Muscle of leg (tissue), 16 donors: ENCODE measurements at places on chromosomes 1 and 21.
A peak's percentile ranks its signal among the peaks of the same experiment; 100 is the strongest.

DNA sequence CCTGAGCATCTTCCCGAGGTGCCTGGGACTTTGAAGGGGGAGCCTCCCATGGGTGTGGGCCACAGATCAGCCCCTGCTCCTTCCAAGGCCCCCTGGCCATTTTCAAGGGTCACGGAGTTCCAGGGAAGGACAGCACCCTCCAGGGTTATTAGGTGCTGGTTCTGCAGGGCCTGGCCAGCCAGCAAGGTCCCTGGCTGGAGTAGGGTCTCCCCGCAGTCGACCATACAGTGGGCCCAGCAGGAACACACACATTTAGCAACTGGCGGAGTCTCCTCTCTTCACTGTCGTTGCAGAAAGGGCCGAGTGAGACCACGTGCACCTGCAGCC, 17.7 kb upstream of the SUMO3 start:
- no peak for DNase-seq

- no peak for DNase-seq
Measured at GRCh38 chr1:66381621-66382275, 152.2 kb upstream of the SGIP1 start.

GRCh38 chr1:201530741-201531531, 8.0 kb upstream of the NAV1 start:
- DNase-seq: peak; percentile 97

DNA sequence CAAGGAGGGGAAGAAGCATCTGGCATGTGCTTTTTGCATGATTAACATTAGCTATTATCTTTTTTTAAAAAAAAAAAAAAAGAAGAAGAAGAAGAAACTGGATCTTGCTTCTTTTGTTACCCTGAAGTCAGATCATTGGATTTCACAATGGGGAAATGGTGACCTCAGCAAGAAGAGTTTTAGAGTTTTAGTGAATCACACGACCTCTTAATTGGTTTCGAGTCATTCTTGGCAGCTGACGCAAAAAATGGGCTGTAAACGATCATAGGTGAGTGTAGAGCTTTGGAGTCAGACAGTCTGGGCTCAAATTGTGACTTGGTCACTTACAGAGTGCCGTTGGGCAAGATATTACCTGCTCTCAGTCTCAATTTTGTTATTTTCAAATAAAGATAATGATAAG, 33.3 kb upstream of the PGBD5 start:
- peak; percentile 36 for DNase-seq

- DNase-seq: peak; percentile 97
Measured at GRCh38 chr1:200738327-200738948, at the start of gene CAMSAP2. Gene CAMSAP2, plus strand, starts transcription at chr1:200738893. Its CDS starts 935 bp downstream, at chr1:200739828.

DNA sequence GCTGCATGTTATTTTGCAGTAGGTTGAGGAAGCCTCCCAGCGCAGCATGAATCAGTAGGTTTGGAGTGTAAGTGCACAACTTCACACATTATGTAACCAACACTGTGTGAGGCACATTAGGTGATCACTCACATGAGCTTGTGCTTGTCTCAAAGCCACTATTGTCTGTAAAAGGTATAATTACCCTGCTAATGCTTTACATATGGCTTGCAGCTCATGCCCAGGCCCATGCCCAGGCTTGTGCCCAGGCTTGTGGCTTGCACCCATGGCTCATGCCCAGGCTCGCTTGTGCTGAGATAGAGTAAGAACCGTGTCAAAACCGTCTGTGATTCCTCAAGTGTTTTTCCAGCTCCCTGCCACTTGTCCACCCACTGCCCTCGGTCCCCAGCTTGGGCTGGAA, 596.3 kb downstream of the LTN1 start:
- DNase-seq: no peak

- no peak for DNase-seq
Measured at GRCh38 chr1:84665703-84666317, 24.5 kb downstream of the SSX2IP start.

GRCh38 chr1:69284508-69284907, 283.2 kb upstream of the LRRC7 start:
- no peak for DNase-seq

DNA sequence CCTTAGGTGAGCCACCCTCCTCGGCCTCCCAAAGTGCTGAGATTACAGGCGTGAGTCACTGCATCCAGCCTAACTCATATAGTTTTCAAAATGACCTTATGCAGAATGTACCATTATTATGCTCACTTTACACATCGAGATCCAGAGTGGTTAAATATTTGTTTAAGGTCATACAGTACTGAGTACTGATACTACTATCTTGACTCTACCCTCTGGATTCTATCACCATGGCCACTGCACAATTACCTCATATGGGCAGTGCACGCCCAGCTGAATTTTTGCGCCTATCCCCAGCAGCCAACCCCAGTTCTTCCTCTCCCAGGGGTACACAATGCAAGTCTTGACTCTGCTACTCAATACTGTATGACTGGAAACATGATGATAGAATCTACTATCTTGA, 56.7 kb downstream of the EDARADD start:
- no peak for DNase-seq

GRCh38 chr1:71660411-71660810, 579.6 kb upstream of the ZRANB2 start:
- no peak for DNase-seq

DNA sequence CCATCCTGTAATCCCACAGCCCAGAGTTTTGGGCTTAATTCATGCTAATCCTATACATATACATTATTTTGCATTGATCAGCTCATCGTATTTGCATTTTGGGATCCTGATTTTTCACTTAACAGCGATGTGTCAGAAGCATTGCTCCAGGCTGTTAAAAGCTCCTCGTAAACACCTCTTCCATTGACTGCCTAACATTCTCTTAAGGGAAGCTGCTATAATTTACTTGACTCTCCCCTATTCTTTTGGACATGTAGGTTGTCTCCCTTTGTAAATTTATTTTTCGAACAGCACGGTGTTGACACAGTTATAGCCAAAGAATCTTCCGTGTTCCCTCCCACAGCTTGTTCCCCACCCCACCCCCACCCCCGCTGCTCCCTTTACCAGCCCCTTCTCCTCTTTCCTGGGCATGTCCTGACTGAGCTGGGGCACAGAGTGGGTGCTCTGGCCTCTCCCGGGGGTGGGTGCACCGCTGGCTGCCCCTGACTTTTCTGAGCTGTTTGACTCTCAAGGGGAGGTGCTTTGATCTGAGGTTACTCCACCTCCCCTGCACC, 22.8 kb downstream of the LDLRAP1 start:
- DNase-seq: no peak

GRCh38 chr1:62744611-62745577, 39.0 kb upstream of the ATG4C start:
- peak; percentile 76 for DNase-seq

- no peak for DNase-seq
Measured at GRCh38 chr1:183279835-183280234, 93.8 kb downstream of the LAMC2 start.

DNA sequence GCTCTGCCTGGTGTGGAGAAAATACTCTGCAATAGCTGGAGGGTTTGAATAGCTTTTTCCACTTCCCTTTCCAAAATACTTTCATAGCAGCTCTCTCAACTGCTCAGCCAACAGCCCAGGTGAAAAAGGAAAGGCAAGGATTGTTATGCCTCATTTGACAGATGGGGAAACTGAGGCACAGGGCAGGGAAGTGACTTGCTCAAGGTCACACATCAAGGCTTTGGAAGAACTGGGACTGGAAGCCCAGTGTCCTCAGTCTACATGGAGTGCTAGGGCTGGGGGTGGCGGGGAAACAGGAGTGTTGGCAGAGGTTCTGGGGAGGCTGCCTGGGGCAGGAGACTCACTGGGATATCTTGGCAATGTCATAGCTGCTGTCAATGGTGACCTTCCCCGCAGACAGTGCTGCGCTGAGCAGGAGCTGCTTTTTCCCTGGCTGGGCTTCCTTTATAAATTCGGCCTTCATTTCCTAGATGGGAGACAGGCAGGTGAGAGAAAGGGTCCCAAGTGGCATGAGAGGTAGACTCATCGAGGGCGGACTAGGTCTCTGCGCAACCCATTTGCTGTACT, 4.0 kb downstream of the CHI3L1 start:
- peak; percentile 32 for DNase-seq

DNA sequence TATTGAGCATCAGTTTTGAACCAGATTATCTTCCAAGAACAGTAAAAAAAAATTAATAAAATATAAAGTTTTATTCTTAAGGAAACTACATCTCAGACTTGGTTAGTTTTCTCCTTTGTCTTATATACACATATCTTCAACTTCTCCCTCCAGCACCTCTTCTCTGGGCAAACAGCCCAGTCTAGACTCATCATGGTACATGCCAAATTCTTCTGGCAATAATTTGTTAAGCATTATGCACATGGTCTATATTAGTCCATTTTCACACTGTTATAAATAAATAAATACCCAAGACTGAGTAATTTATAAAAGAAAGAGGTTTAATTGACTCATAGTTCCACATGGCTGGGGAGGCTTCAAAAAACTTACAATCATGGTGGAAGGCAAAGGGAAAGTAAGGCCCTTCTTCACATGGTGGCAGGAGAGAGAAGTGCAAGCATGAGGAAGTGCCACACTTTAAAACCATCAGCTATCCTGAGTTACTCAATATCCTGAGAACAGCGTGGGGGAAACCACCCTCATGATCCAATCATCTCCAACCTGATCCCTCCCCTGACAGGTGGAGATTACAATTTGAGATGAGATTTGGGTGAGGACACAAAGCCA, 108.7 kb upstream of the RNPC3 start:
- DNase-seq: no peak

- peak; percentile 14 for DNase-seq
Measured at GRCh38 chr1:233543338-233544255, 70.3 kb upstream of the KCNK1 start.

DNA sequence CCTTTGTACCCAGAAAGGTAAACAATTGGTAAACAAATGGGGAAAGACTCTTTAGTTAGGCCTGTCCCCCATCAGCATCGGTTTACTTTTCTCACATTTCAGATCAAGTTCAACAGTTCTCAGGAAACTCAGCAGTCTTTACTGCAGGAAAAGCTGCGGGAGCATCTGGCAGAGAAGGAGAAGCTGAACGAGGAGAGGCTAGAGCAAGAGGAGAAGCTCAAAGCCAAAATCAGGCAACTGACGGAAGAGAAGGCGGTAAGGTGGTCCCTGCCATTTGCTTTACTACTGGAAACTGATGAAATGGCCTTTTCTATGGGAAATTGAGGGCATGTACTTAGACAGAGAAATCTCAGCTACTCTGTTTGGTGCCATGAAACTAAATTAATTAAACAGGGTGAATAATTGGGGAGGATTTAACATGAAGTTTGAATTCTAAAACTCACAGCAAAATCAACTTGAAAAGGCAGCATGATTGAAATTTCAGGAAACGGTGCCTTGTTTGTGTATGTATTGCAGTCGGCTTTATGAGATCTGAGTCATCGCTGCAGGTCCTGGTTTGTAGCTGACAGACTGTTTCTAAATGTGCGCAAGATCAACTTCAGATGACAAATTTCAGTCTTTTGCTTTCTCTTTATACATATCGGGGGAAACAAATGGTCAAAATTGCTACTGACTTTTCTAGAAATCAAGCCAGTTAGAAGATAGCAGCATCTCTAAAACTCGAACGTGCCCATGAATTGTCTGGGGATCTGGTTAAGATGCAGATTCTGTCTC, 67.9 kb upstream of the EFHD2 start:
- no peak for DNase-seq

- peak; percentile 68 for DNase-seq
Measured at GRCh38 chr1:18805925-18806849, 53.3 kb downstream of the TAS1R2 start.

DNA sequence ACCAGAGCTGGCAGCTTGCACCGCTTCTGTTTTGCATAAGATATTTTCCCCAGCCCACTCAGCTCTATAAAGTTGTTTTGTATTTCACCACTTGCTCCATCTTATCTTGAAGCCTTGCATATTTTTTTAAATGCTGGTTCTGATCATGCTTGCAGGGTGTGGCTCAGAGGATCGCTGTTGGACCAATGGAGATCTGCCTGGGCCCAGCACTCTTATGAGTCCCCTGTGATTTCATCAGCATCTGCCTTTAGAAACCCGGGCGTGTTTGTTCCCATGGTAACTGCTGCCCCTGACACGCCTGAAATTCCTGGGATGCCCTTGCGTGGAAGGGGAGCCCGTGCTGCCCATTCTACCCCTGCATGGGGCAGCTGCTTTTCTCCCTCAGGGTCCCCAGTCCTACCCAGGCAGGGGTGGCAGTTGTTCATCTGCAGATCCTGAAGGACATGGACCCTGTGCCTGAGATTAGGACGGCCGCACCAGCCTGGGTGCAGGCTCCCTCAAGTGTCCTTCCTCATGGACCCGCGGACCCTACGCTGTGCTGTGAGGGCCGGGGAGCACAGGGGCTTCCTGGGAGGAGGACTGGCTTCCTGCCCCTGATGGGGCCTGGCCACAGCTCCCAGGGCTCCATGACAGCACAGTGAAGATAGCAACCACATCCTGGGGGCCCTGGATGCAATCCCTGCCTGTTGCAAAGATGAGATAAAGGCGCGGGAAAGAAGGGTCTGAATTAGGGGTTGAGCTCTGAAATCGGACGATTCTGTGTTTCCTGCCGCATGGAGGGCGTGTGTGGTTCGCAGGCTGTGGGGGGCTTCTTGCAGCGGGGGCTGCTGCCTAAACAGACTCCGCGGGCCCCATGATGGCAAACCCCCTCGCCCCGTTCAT, 226.5 kb downstream of the SDCCAG8 start:
- peak; percentile 52 for DNase-seq

GRCh38 chr21:37803101-37803651, 113.1 kb downstream of the KCNJ6 start:
- DNase-seq: no peak

DNA sequence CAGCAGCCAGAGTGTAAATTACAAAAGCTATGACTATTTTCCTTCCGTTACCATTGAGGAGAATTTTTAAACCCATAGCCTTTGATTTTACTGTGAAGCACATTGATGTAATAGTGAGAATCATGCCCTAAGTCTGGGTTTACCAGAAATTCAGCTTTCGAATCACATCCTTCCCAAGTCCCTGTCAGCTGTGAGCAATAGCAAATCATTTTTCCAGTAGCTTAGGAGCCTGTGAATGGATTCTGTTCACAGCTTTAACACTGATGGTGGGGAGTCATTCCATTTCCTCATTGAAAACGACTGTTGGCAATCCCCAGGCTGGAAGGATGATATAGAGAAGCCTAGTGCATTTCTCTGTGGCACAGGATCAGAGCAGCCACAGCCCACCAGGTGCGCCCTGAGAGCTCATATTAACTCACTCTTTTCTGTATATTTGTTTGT, 82.2 kb upstream of the C1orf105 start:
- DNase-seq: peak; percentile 54
